ENCODE measurements at places on chromosomes 16 and 17.

DNA sequence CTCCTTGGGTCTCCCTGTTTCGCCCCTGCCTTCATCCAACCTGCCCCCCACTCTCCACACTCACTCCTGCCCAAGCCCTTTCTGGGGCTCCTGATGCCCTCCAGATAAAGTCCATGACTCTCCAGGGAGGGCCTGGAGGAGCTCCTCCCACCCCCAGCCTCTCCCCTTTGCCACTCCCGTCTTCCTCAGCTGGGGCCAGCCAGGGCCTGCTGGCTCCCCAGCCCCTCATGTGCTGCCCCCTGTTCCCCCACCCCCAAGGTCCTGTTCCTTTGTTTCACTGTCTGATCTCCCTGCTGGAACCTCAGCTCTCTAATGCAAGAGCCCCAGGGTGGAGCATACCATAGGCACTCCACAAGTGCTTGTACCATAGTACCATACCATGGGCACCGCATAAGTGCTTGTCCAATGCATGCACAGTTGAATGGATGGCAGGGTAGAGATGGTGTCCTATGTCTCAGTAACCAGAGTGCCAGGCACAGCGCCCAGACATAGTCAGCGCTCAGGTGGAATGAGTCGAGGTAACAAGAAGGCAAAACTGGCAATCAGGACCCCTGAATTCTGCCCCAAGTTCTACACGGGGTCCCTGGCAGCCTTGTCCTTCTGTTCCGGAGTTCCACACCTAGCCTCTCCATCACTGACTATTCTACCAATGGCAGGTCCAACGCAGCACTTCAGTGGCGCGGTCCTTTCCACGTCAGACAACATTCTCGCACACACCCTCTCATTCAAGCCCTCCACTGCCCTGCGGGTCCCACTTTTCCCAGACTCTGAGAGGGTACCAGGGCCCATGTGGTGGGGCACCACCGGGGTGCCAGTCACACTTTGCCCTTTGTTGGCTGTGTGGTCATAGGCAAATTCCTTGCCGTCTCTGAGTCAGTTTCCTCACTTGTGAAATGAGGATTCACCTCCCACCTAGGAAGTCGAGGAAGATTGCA, 1.4 kb downstream of the PLCD3 start:
- no peak for DNase-seq

DNA sequence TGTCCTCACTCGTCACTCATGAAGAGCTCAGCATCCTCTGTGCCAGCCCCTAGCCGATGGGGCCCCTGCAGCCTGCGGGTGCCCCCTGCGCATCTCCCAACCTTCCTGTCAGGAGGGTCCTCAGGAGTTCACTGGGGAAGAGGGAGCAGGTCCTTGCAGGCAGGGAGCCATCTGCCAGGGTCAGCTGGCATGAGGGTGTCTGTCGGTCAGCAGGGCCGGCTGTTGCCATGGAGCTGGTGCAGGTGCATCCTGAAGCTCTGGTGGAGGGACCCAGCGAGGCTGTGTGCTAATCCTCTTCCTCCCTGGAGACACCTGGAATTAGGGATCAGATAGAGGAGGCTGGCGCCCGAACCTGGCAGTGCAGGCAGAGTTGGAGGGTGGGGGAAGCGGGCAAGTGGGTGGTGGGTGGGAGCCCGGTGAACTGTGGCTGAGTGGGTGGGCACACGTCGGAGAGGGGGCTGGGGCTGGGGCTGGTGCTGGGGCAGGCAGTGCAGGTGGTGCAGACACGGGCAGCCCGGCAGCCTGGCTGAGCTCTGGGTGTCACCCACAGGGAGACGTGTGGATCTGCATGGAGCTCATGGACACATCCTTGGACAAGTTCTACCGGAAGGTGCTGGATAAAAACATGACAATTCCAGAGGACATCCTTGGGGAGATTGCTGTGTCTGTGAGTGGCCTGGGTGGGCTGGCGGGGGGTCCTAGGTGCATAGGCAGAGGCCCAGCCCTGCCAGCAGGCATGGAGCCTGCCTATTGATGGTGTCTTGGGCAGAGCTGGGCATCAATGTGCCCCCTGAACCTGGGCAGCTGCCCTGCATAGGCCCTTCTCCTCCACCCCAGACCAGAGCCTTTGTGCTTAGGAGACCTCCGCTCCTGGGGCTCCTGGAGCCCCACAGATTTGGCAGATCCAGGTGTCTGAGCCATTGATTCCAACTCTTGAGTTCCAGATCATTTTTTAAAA, 17.4 kb downstream of the MAP2K3 start:
- no peak for DNase-seq

DNA sequence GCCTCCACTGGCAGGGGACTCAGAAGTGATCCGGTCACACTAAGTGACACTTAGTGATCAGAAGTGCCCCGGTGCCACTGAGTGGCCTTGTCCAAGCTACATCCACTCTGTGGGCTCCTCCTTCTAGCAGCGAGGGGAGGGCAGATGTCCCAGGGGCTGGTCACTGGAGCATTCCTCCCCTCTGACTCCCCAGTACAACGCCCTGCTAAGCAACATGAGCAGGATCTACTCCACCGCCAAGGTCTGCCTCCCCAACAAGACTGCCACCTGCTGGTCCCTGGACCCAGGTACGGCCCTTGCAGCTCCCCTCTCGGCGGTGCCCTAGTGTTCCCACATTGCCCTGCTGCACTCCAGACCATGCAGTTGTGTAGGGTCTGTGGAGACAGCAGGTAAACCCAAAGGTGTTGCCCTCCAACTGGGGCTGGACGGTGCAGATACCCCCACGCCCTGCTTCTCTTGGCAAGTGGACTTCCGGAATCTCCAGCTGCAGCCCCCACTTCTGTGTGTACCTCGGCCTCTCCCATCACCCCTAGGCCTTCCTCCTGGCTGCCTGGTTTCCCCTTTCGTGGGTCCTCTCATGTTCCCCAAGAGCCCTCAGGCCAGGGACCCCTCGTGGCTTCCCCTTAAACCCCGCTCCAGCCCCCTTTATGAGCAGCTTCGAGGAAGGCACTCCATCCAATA, 2.1 kb downstream of the ACE start:
- DNase-seq: peak; percentile 51

- DNase-seq: no peak
Observed at GRCh38 chr16:54174750-54175149, 111.8 kb downstream of the IRX3 start.

DNA sequence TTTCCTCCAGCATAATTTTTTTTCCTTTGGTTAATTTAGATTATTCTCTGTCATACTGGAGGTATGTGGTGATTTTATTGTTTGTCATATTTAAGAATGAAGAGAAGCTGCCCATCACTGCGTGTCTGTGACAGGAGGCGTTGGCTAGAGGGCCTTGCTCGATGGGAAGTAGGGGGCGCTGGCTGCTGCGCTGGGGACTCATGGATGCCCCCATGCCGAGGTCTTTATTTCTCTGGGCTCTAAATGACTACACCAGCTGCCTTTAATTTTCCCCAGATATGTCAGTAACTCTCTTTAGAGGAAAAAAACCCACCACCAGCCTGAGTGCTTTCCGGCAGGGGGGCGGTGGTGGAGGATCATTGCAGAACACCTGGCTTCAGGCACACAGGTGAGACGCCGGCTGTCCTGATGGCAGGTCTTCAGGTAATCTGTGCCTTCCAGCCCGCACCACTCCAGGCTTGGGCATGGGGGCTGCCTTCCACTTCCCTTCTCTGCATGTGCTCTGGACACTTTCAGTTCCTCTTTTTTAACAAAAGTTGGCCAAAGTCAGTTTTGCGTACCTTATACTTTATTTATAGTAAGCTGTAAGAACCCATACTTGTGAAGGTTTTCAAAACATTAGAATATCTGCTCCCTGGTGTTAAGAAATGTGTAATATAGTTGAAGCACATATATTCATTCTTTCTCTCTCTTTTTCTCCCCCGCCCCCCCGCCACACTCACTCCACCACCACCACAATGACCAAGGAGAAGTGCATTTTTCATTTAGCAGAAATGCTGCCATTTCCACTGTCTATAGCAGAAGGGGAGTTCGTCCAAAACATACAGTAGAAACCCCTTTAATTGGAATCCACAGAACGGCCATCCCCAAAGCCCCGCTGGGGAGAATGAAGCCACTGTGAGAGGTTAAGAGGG, 192.7 kb downstream of the RPTOR start:
- peak; percentile 53 for DNase-seq

GRCh38 chr16:76854234-76854633, 336.8 kb upstream of the MON1B start:
- DNase-seq: no peak

DNA sequence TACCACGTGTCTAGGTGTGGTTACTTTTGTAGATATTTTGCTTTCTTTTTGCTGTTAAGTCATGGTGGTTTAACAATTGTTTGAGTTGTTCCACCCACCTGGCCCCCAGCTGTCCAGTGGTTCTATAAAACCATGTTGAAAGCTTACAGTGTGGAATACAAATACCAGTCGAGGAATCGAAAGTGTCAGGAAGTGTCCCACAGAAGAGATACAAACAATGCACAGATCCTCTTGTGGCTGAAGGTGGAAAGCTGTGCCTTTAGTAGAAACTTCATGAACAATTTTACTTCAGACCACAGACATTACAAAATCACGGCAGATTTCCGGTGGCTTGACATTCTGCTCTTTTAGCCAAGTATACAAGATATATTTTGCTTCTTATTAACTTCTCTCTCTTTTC, 782.4 kb upstream of the SOX9 start:
- DNase-seq: no peak

DNA sequence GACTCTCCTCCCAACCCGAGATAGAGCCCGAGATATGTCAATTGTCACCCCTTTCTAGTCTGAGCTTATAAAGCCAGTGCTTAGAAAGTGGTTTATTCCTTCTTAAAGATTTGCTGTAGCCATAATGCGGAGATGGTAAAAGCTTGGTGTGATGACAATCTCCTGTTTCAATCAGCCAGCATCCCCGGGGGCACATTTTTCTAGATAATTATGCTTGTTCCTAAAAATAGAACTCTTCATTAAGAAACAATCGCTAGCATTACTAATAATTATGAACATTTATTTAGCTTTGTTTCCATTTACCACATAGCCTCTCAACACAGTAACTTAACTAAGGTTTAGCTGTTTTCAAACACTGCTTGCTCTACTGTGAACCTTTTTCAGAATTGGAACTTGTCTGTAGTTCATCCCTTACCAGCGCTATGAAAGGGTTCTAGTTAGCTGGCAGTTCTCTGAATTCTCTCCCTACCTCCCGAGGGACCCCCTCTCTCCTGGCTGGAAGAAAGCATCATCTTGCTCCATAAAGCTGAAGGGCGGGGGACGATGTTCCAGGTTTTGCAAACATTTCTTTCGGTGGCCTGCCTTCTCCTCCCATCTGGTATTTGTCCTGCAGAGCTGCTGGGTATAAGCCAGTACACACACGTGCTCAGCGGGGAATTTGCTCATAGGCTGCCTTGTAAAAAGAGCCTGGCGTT, 922 bp upstream of the MRPL58 start:
- DNase-seq: no peak

DNA sequence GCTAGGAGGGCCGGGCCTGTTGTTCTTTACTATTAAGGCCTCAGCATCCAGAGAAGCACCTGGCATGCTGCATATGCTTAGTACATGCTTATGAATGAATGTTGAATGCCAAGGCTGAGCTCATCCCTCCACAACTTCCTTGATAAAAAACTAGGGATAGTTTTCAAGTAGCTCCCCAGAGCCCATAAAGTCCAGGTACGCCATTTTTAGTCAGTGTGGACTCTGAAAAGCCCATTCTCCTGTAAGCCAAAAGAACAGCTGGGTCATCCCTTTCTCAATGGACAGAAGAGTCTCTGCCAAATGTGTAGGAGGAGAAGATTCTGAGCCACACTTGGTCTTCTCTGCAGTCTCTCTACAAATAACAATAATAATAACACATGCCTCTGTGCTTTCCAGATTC, 8.9 kb upstream of the ITGB3 start:
- no peak for DNase-seq

DNA sequence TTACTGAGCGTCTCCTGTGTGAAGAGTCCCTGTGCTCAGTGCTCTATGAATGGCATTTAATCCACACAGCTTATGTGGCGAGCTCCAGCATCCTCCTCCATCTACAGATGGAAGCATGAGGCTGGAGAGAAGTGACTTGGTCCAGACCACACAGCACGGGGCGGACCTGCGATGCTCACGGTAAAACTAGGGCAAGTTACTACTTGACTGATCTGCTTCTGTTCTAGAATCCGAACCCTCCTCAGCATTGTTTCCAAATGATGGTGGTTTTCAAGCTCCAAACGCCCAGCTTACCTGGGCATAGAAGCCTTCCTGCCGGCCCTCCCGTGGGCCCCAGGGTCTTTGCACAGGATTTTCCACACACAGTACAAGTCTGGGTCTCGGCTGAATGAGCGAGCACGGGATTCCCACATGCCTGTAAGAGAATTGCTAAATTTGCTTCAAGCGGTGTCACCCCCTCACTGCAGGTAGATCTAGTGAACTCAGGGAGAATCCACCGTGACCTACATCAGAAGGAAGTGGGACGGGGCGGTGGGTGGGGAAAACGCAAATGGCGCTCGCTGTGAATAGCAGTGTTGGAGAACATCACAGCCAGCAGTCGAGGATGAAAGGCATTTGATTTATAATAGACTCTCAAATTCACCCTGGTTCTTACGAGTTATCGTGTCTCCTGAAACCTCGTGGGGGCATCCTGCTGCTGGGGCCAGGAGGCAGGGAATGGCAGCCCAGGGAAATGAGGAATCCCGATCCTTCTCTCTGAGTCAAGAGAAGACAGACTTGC, 101.1 kb downstream of the CMIP start:
- DNase-seq: no peak

DNA sequence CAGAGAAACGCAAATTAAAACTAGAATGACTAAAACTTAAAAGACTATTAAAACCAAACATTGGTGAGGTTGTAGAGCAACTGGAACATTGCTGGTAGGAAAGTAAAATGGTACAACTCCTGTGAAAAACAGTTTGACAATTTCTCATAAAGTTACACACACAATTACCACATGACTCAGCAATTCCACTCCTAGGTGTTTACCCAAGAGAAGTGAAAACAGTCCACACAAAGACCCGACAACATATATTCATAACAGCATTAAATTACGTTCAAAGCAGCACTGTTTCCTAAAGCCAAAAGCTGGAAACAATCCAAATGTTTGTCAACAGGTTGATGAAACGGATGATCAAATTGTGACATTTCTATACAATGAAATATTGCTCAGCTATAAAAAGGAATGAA, 26.5 kb upstream of the ALOX12 start:
- no peak for DNase-seq

- no peak for DNase-seq
Observed at GRCh38 chr16:53445534-53445933, 11.3 kb downstream of the RBL2 start.

DNA sequence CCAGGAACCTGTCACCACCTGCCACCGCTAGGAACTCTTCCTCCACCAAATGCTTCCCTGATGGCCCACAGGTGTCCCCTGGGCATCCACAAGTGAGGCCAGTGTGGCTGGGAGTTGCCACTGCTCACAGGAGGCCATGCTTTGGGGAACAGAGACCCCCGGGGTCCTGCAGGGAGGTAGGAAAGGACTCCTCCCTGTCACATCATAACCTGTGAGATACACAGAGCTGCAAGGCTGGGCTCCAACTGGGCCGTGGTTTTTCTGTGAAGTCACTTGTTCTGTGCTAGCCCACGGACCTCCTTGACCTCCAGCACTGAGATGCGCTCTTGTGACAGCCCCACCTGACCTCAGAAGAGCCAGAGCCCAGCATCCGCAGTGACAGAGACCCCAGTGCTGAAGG, 311.2 kb downstream of the C16orf95 start:
- DNase-seq: no peak

All from HL-60 (cell line).